Heart right ventricle (tissue), 16 donors: ENCODE measurements at places on chromosomes 5 and 9. TPM values are rescaled to one million over a fixed set of nuclear protein-coding genes. Genes with fewer than 3 reads are reported as not detected.

WNT8A gene
- not detected for polyA plus RNA-seq

CCDC183 gene
- polyA plus RNA-seq = 0.49 TPM

PRLR gene
- polyA plus RNA-seq = 0.15 TPM

OTP gene
- not detected for polyA plus RNA-seq

IRX2 gene
- polyA plus RNA-seq = 2.5 TPM

GLRA1 gene
- not detected for polyA plus RNA-seq

FOXD1 gene
- not detected for polyA plus RNA-seq

LCN1 gene
- polyA plus RNA-seq = 0.13 TPM

SHOC1 gene
- polyA plus RNA-seq = not detected

INSL4 gene
- not detected for polyA plus RNA-seq

REEP2 gene
- polyA plus RNA-seq = 10.8 TPM

PDGFRB gene
- polyA plus RNA-seq = 49.1 TPM

GLDC gene
- not detected for polyA plus RNA-seq

CYLC2 gene
- not detected for polyA plus RNA-seq

CNTNAP3 gene
- 3.2 TPM for polyA plus RNA-seq
